ENCODE measurements at places on chromosomes 3 and 15.

GRCh38 chr15:40567111-40567510 lies 2.0 kb upstream of the RPUSD2 start:
- no peak overlapping the region for H3K4me3 ChIP-seq
- H3K27ac ChIP-seq: no peak overlapping the region
- peaks cover 57% of the 10 kb centered on the region for H3K4me1 ChIP-seq
- H3K27me3 ChIP-seq: no peaks in the 10 kb centered on the region
- no peak for DNase-seq

DNA sequence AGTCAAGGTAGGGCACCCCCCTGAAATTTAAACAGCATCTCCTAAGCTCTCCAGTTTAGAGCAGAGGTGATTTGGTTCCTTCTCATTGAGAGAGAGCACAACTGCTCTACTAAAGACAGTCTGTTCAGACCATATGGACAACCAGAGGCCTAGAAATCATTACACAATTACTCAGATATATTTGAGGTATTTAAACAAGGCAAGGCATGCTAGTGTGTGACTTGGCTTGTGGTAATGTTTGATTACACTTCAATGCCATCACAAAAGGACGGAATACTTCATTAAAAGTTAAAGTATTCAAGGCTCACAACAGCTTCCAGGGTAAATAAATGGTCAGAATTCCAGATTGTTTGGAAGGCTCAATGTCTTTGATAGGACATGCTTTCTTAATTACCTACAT lies 110.2 kb downstream of the LRTM1 start:
- no peaks in the 10 kb centered on the region for H3K27me3 ChIP-seq
- H3K4me1 ChIP-seq: no peaks in the 10 kb centered on the region
- no peaks in the 10 kb centered on the region for H3K36me3 ChIP-seq
- DNase-seq: no peak
- H3K4me3 ChIP-seq: no peak overlapping the region

GRCh38 chr15:100723315-100723801 lies 121.0 kb downstream of the ASB7 start:
- H3K27ac ChIP-seq: no peak overlapping the region
- no peak overlapping the region for H3K4me3 ChIP-seq
- no peaks in the 10 kb centered on the region for H3K36me3 ChIP-seq
- no peaks in the 10 kb centered on the region for H3K4me1 ChIP-seq
- DNase-seq: no peak

GRCh38 chr15:42364529-42364928 lies 5.2 kb downstream of the CAPN3 start:
- H3K27ac ChIP-seq: no peak overlapping the region
- no peaks in the 10 kb centered on the region for H3K27me3 ChIP-seq
- no peak for DNase-seq
- no peaks in the 10 kb centered on the region for H3K4me1 ChIP-seq
- H3K36me3 ChIP-seq: no peaks in the 10 kb centered on the region
- H3K4me3 ChIP-seq: no peak overlapping the region

- H3K4me3 ChIP-seq: no peak overlapping the region
- no peak overlapping the region for H3K27ac ChIP-seq
- no peaks in the 10 kb centered on the region for H3K36me3 ChIP-seq
- no peak for DNase-seq
Measured at GRCh38 chr15:42152196-42152920, 4.1 kb downstream of the PLA2G4F start.

DNA sequence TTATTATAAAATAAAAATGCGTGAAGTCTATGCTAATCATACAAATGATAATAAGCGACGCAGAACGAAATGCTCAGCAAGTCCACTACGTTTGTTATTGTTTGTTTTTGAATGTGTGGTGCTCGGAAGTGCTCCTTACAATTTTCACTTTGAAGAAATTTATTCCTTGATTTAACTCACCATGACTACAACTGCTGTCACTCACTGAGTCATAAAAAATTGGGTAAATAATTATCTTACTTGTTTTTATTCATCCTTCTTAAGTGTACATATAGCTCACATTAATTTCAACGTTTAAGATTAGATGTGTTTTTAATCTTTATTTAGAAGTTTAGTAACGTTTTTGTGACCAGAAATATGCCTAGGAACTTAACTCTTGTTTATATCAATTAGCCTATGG lies 66.7 kb upstream of the NANOGP8 start:
- H3K27ac ChIP-seq: no peak overlapping the region
- no peak for DNase-seq
- H3K36me3 ChIP-seq: no peaks in the 10 kb centered on the region

GRCh38 chr3:188440340-188440972 lies 286.5 kb downstream of the LPP start:
- H3K4me1 ChIP-seq: peaks cover 21% of the 10 kb centered on the region
- DNase-seq: no peak
- no peaks in the 10 kb centered on the region for H3K36me3 ChIP-seq
- no peaks in the 10 kb centered on the region for H3K27me3 ChIP-seq
- no peak overlapping the region for H3K27ac ChIP-seq
- H3K4me3 ChIP-seq: no peak overlapping the region

- H3K4me3 ChIP-seq: no peak overlapping the region
- no peak overlapping the region for H3K27ac ChIP-seq
- no peaks in the 10 kb centered on the region for H3K27me3 ChIP-seq
Measured at GRCh38 chr3:180854887-180855286, 57.6 kb upstream of the FXR1 start.

DNA sequence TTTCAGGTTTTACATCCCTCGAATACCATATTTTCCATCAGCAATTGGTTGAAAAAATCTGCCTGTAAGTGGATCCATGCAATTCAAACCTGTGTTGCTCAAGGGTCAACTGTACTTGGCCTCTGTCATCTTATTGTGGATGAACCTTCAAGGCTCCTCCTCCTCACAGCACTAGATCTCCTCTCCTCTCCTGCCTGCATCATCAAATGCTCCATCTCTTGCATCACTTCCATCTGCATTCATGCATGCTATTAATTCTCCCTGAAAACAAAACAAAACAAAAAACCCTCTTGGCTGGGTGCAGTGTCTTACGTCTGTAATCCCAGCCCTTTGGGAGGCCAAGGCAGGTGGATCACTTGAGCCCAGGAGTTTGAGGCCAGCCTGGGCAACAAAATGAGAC lies 10.1 kb downstream of the BCL2L10 start:
- DNase-seq: no peak
- no peak overlapping the region for H3K4me3 ChIP-seq

- H3K4me1 ChIP-seq: no peaks in the 10 kb centered on the region
- no peak for DNase-seq
Measured at GRCh38 chr3:28595372-28595771, 246.7 kb upstream of the AZI2 start.

GRCh38 chr3:19264424-19264823 lies 116.1 kb downstream of the KCNH8 start:
- no peak overlapping the region for H3K27ac ChIP-seq
- no peaks in the 10 kb centered on the region for H3K27me3 ChIP-seq
- no peaks in the 10 kb centered on the region for H3K4me1 ChIP-seq
- DNase-seq: no peak
- H3K4me3 ChIP-seq: no peak overlapping the region
- no peaks in the 10 kb centered on the region for H3K36me3 ChIP-seq

DNA sequence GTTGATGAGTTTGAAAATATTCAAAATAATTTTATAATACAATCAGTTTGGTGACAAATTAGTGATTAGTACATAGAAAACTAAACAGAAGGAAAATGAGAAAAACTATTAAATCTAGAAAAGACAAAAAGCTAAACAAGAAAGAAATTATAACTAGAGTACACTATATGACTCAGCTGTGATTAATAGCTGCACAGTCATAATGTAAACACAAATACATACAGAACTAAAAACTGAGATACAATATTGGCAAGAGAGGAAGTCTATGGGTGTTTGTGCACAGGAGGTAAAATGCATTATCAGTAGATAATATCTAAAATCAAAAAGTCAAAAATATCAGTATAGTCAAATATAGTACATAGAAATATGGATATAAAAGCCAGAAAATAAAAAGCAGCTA lies 80.7 kb upstream of the PCSK6 start:
- no peaks in the 10 kb centered on the region for H3K4me1 ChIP-seq
- no peak overlapping the region for H3K4me3 ChIP-seq
- H3K27ac ChIP-seq: no peak overlapping the region
- no peaks in the 10 kb centered on the region for H3K36me3 ChIP-seq
- no peak for DNase-seq

GRCh38 chr3:169818316-169818715 lies 5.6 kb upstream of the LRRC34 start:
- no peak overlapping the region for H3K27ac ChIP-seq
- H3K4me3 ChIP-seq: no peak overlapping the region
- H3K27me3 ChIP-seq: peaks cover 6% of the 10 kb centered on the region

DNA sequence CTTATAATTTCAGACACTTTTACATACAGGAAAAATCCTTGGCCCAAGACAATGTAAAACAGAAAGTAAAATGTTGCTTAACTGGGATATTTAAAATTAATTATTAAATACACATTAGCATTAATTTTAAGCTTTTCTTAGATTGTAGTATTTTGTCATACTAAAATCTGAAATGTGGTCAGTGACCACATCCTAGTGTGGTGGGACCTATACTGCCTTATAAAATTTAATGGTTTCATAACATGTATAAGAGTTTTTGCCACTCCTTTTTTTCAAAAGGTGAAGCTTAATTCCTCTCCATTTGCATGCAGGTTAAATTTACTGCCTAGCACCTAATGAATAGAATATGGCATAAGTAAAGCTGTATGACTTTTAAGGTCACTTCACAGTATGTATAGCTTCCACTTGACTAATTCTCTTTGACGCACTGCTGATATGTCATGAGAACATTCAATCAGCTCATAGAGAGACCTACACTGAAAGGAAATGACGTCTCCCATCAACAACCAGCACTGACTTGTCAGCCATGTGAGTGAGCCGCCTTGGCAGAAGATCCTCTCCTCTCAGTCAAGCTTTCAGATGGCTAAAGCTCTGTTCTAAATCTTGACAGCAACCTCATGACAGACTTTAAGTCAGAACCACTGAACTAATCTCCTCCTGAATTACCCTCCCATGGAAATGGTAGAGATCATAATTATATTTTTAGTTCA lies 847.8 kb downstream of the SI start:
- no peak for DNase-seq
- no peak overlapping the region for H3K4me3 ChIP-seq
- no peak overlapping the region for H3K27ac ChIP-seq
- no peaks in the 10 kb centered on the region for H3K36me3 ChIP-seq

GRCh38 chr15:86106306-86106705 lies 26.6 kb downstream of the AGBL1 start:
- H3K27ac ChIP-seq: no peak overlapping the region
- H3K4me1 ChIP-seq: peaks cover 13% of the 10 kb centered on the region
- no peak for DNase-seq
- H3K27me3 ChIP-seq: no peaks in the 10 kb centered on the region

DNA sequence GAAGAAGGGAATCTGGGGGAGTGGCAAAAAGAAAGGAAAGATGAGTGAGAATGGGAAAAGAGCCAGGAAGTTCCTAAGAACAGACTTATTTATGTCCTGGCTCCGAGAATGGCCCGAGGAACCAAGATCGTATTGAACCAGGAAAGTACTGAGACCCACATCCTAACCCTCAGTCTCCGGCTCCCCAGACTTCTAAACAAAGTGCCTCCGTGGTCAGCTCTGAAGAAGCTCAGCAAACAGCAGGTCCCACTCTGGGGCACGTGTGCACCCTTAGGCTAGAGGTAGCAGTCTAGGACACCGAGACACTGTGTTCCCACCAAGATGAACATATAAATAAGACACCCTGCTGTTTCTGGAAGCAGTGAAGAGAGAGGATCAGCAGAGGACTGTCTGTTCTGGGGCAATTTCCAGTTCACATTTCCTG lies 307.4 kb downstream of the NTRK3 start:
- no peak for DNase-seq
- H3K36me3 ChIP-seq: no peaks in the 10 kb centered on the region
- no peak overlapping the region for H3K4me3 ChIP-seq
- no peaks in the 10 kb centered on the region for H3K4me1 ChIP-seq

All from DND-41 (cell line).